ENCODE measurements at places on chromosomes 1 and 21. TPM values are rescaled to one million over a fixed set of nuclear protein-coding genes. Genes with fewer than 3 reads are reported as not detected.

GRCh38 chr1:31954607-31955283, 16.6 kb upstream of the PTP4A2 start:
- DNase-seq: peak; percentile 94

DNA sequence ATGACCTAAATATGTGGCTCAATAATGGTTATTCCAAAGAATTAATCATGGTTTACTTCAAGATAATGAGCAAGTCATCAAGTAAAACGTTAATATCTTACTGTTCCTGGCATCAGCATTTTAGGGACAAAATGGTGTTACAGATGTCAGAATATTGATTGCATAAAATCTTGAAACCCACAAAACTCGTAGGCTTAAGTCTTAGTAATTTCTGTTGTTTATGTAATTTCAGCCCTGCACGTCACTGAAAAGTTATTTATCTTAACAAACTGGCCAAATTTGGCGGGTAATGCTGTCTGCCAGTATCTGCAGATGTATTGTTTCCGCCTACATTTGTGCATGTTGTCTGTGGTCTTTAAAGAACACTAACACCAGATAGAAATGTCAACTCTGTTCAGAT, 25.8 kb downstream of the CDC7 start:
- DNase-seq: no peak

- no peak for DNase-seq
These were observed 151.5 kb downstream of the FCRL5 start for GRCh38 chr1:157400766-157401165.

GRCh38 chr1:30680429-30680828, 43.0 kb downstream of the MATN1 start:
- no peak for DNase-seq

DNA sequence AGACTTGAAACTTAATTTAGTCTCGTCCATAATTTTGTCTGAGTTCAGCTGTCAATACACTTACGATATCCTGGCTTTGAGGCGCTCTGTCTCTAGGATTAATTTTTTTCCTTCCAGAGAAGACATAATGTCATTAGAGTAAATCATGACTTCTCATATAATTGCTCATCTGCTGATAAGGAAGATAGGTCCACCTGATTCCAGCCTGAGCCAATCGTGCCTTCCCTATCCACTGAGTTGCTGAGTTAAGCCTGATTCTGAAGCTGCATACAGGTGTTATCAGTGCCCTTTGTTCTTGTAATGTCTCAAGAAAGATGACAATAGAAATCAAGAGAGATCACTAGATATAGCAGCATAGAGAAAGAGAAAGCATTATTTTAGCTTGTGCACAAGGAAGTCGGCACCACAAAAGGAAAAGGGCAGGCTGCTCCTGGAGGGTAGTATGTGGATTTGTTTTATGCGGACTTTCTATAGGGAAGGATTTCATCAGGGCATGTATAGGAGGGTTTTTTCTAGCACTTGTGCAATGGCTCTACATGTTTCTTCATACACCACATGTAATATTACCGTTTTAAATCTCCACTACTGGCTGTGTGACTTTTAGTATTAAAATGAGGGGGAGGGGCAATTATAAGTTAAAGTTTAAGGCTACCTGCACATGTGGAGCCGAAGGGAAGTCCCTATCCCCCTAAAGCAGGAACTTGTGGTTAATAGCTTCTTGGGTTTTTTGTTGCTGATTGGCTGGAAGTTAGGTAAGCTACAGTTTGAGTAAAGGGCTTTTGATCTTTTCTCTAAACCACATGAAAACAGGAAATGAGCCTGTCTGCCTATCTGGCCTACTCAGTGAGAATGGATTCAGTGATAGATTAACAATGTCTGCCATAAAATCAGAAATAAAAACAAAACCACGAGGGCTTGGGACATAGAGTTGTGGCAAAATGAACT, 133.4 kb downstream of the PLPPR5 start:
- no peak for DNase-seq

Gene B4GALT2
- 97.8 TPM for total RNA-seq

Gene MRAP
- total RNA-seq: not detected

All from gastrocnemius medialis (tissue), 4 donors.